NCI-H524 (cell line): ENCODE measurements at places on chromosomes 5 and 9.

DNA sequence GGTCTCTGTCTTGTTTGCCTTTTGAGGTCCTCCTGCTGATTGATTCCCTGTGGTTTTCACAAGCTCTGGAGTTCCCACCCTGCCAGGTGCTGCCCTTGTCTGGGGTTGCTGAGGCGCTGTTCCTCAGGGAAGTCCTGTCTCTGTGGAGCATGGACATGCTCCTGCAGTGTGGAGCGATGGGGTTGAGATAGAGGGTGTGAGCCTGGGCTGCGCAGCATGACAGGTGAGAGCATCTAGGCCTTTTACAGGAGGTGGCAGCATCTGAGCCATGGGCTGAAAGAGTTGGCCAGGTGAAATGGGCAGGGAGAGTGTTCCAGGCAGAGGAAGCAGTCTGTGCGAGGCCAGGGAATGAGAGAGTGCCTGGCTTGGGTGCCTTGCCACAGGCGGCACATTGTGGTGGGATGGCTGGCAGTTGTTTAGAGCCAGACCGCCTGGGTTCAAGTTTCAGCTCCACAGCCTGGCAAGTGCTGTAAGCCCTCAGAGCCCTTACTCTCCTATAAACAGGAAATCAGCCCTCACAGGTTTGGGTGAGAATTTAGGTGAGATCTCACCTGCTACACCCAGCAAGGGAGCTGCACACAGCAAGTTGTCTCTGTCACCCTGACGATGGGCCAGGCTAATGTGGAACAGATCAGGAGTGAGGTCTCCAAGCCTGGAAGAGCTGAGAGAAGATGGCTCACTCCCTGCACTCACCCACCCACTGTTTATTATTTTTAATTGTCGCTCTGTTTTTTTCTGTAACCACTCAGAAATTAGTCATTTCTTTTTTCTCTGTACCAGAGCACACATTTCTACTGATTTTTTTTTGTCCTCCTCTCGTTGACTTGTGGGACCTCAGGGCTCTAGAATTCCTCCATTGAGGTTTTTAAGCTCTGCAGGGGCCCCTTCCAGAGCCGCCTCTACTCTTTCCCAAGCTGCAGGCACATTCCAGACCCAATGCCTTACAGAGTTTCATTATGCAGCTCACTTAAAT, 19.6 kb downstream of the TCOF1 start:
- no peak for DNase-seq

DNA sequence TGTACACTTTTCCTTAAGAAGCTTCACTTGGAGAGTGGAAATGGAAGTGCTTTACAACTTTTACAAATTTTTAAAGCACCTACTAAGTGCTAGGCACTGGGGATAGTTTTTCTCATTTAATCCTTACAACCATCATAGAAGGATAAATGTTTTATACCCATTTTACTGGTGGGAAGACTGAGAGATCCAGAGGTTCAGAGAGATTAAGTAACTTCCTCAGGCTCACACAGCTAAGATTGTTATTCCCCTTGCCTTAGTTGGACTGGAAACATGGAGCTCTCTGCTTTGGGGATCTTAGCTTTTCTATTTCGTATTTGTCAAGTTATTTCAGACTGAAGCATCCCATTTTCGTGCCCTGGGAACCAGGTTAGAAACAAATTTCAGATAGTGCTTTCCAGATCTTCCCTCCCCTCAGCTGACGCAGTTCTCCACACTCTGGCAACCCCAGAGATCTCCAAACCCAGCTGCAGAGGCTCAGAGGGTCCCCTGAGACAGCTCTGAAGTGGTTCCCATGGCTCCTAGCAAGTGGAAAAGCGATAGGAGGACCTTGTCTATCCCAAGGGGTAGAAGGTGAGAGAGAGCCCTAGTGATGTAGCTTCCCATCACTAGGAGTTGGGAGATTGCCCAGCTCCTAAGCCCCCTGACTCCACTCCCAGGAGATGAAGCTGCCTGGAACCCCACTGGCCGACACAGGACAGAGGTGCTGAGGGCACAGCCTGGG, 16.2 kb upstream of the GABBR2 start:
- DNase-seq = peak; percentile 27

DNA sequence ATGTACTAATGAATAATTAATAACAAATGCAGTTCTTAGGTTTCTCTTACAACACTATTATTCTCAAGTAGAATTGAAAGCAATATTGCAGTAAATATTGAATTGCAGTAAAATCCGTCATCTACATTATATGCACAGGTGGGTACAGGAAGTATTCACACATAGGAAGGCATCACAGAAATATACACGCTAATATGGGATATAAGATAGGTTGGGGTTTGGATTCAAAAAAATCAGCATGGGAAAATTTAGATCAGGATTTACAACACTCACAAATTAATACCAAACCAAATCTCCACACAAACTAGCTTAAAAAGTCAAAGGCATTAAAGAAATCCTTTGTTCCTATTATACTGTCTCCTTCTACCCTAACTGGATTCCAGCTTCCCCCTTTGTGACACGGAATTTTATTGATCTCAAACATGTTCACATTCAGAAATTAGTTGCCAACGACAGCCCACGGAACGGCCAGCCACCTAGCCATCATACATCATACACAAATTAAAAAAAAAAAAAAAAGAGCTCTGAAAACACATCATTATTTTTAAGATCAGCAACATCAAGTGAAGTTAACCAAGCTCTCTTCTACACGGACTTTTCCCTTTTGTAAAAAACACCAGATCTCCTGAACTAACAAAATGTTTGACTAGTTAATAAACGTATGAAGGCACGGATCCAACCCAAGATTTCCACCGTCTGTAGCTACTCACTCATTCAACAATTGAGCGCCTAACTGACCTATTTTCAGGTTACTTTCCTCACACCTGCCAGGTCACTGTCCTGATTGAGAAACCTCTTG, 2.2 kb downstream of the NR6A1 start:
- no peak for DNase-seq

DNA sequence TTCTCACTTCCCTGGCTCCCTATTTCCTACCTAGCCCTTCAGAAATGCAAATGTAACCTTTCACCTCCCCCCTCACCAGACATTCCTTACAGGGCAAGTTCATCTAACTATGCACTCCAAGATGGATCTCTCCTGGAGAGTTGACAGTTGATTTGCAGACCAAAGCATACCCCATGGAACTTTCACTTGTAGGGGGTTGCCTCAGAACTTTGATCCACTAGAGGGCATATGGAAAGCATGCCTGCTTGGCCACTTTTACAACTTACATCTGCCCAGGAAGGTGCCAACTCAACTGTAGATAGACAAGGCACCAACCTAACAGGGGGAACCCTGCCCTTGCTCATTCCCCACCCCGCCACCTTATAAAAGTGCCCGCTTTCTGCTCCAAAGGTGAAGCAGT, 187.8 kb downstream of the NXNL2 start:
- peak; percentile 4 for DNase-seq

GRCh38 chr9:19404283-19405075, 4.3 kb upstream of the ACER2 start:
- DNase-seq = no peak

GRCh38 chr5:132389585-132390286, 20.2 kb downstream of the SLC22A5 start:
- no peak for DNase-seq

DNA sequence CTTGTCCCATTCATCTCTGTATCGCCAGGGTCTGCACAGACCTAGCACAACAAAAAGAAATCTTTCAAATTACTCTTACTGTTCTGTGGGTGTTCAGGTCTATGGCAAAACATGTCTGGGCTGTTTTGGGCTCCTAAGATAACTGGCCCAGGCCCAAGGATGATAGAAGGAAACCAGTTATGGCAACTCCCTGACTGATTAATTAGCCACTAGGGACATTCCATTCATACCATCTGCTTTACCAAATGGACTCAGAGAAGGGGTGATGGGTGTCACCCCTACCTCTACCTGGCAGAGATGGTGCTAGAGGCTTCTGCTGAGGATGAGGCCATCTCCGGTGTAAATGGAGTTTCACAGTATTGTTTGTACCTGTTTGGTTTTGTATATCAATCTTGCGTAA, 1.9 kb downstream of the SLC31A2 start:
- no peak for DNase-seq

DNA sequence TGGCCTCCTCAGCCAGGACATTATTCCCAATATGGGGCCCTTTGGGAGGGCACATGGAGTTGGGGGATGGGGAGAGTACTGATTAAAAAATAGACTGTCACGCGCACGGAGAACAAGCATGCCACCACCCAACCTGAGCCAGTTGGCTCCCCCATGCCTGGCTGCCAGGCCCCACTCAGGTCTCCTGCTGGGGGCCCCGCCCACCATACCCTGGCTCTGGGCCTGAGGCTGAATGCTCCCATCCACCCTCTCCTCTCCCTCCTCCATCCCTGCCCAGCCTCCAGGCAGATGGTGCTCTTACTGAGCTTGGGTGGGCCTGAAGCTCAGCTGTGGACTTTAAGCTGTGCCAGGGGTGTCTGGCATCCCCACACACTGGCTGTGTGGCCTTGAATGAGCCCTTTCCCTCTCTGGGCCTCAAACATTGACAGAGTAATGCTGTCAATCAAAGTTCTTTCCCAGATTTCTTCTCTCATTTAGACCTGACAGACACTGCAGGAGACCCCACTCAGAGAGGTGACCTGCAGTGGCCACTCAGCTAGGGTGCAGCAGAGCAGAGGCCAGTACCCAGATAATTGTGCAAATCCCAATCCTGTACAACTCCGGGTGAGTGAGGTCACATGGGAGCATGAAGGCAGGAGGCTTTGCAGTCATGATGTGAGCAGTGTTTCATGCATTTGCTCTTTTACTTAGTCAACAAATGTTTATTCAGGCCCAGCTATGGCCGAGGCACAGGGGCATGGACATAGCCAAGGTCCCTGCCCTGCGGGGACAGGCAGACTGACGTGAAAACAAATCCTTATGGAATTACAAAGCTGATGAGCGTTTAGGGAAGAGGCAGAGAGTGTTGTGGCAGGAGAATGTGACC, 9.8 kb upstream of the SYNPO start:
- peak; percentile 24 for DNase-seq

DNA sequence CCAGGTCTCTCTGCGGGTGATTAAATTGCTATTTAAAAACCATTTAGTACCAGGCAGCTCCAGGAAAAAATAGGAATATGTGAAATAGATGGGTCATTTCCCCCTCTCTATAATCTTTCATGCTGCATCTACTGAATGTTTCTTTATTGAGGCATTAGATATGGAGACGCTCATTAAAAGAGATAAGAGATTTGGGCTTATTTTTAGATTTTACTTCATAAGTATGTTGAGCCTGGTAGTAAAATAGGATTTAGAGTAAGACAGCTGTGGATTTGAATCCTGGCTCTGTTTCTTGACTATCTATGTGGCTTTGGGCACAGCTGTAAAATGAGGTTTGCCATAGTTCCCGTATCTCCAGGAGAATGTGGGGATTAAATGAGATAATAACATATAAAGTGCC, 451.0 kb upstream of the GRIA1 start:
- no peak for DNase-seq

DNA sequence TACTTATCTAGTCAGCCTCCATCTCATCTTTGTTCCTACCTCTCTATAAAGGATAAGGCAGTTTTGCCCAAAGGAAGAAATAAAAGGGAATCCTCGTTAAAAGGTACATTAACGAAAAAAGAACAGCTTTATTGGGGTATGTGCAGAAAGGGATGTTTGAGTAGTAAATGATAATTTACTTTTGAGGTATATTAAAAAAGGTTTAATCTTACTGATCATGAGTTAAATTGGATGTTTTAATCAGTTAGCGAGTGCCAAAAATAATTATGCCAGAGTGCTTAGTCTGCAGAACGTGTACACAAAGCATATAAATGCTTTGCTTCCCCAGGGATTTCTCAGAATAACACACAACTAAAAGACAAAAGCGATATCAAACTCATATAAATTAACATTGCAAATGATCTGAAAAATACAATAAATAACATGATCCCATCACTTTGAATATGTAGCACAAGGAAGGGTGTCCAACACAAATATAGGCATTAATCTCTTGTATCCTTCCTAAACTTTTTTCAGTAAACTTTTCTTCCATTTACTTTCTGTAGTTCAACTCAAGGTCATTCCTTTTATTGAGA, 865.0 kb downstream of the NR2F1-AS1 start:
- DNase-seq = no peak

DNA sequence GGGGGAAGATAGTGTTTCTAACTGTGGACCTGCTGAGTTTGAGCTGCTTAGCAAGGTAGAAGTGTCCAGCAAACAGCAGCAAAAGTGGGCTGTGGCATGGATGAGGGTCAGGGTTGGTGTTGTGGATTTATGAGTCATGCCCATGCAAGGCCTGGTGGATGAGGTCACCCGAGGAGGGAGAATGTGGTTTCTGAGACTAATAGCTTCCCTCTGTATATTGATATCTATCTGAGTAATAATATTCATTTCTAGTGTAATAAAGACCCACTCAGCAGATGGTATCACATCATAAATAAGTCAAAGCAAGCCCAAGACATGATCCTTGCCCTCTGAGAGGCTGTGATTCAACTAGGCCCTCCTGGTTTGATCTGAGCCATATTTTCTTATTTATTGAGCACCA, 597.8 kb upstream of the CLINT1 start:
- peak; percentile 10 for DNase-seq

- DNase-seq = no peak
These were observed 77.4 kb downstream of the ATPSCKMT start for GRCh38 chr5:10172247-10172646.

- no peak for DNase-seq
These were observed at the start of gene NXNL2 for GRCh38 chr9:88534456-88535225. TSS of gene NXNL2 (plus strand) at chr9:88535178. CDS start at chr9:88535435, 257 bp downstream.

DNA sequence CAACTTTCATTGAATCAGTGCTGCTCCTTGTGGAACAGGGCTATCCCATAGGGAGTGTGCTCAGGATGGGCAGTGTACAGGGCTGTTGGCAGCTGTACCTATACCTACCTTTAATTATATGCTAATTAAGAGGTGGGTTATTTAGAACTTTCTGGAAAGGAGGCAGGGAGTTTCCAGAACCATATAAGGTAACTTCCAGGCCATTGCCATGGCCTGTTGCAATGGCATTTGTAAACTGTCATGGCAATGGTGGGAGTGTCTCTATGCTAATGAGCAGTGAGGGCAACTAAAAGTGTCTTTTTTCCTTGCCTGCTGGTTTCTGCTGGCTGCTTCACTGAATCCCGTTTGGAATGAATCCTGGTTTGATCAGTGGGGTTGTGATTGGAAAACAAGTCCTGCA, 2.3 kb upstream of the ARHGAP26 start:
- no peak for DNase-seq

DNA sequence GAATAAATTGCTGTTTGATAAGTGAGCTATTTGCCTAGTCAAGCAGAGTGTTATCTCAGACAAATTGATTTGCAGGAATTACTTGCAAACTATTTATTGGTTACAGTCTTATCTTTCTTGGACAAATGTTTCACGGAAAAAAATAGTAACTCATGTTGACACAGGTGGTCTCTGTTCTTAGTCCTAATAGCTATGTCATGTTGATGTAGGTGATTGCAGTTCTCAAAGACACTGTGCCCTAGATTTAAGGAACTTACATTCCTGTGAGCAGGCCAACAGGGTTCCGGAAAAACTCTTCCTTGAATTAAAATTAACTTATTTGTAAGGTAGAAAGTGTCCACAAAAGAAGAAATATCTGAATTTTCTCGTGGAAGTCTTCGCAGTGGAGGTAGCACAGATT, 109.6 kb upstream of the SLCO6A1 start:
- no peak for DNase-seq

GRCh38 chr9:109033941-109034700, 20.8 kb upstream of the CTNNAL1 start:
- no peak for DNase-seq

GRCh38 chr5:172733974-172734346, 37.0 kb downstream of the DUSP1 start:
- DNase-seq = no peak
